ENCODE measurements at places on chromosomes 16 and 17.

- no peak for DNase-seq
These were observed 23.9 kb downstream of the C17orf75 start for GRCh38 chr17:32318071-32318470.

DNA sequence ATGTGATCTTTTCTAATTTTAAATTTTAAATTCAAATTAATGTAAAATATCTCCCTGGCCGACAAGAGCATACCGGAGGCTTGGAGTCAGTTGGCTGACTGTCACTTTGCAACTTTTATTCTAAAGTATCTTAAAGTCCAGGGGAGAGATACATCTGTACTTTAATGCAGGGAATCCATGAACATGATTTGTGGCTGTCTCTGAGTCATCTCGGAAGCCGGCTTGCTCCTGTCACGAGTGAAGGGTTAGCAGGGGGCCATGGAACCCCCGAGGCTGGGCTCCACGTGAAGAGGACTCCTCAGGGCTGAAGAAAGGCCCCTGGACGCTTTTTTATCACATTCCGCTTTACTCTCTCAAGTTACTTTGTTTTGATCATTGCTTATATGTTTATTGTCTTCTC is 13.3 kb downstream of the TVP23A start:
- DNase-seq: no peak

DNA sequence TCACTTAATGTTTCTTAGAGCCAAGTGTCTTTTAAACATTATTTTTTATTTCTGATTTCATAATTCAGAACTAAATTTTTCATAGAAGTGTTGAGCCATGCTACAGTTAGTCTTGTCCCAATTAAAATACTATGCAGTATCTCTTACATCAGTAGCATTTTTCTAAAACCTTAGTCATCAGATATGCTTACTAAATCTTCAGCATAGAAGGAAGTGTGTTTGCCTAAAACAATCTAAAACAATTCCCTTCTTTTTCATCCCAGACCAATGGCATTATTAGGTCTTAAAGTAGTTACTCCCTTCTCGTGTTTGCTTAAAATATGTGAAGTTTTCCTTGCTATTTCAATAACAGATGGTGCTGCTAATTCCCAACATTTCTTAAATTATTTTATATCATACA is 13.6 kb upstream of the BCAS3 start:
- DNase-seq: no peak

- DNase-seq: no peak
These were observed 39.2 kb downstream of the ITGAM start for GRCh38 chr16:31298958-31299357.

DNA sequence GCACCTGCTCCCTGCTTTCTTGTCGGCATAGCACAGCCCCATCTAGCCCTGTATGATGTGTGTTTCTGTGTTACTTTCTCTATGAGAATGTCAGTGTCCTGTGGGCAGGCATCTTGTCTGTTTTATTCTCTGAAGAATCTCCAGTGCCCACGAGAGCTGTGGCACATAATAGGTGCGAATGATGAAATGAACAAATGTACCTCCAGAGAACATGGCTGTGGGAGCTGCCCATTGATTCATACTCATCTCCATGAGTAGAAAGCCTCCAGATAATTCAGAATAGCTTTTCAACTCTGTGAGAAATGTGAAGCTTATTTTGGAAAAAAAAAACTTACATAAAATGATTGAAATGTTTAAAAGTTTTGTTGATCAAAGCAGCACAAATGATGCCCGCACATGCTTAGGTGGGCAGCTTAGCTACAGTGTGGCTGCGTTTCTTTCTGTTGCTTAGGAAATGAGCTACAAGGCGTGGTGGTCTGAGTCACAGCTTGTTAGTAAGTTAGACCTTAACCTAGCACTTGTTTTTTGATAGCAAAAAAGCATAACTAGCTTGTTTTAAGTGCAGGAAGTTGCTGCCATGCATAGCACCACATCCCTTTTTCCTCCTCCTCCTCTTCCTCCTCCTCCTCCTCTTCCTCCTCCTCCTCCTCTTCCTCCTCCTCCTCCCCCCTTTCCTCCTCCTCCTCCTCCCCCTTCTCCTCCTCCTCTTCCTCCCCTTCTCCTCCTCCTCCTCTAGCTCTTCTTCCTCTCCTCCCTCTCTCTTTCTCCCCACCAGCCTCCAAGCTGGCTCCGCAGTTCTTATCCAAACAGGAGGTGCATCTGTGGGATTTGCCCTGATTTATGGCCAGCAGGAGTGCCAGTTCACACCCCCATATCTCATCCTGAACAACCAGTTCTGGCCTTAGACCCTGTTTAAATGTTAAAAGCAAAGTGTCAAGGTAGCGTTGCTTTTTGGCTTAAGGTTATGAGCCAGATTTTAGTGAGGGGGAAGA is 221.5 kb downstream of the IRF8 start:
- DNase-seq: no peak

DNA sequence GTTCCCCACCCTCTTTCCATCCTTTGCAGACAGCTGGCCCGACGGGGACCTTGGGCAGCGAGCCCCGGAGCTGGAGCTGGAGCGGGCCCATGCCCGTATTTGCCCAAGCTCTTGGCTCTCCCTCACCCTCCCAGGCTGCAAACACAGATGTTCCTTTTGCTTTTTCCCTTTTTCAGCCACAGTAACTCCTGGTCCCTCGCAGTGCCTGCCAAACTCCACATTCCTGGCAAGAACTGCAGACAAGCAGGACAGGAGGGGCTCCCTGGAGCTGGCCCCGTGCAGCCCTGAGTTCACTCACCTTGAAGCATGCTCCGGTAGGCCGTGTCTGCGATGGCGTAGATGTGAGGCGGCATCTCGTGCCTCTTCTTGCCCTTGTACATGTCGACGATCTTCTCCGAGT is 33.9 kb downstream of the MYH11 start:
- DNase-seq: no peak

DNA sequence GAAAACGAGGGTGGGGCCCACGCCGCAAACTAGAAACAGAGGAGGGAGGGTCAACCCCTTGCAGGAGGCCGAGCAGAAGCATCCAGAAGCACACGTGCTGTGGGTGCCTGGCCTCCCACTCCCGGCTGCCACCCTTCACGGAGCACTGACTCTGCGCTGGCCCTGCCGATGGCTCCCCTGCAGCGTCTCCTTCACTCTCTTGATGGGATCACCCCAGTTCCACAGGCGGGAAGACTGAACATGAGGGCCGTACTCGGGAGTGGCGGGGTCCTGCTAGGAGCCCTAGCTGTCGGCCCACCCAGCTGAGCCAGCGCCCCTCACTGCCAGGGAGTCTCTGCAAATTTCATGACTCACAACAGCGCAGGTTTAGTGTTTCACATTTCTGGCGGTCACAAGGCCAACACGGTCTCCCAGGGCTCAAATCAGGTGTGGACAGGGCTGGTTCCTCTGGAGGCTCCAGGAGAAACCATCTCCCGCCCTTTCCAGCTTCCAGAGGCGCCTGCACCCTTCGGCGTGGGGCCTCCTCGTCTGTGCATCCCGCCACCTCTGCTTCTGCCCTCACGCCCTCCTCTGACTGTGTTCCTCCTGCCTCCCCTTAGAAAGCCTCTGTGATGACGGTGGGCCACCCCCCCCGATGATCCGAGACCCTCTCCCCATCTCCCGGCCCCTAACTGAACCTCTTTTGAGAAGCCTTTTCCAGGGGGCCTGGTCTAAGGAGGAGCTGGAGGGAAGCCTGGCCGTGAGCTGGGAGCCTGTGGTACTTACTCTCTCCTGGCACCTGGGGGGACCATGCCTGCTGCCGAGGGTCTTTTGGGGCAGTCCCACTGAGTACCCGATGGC is 2.0 kb downstream of the PTX4 start:
- DNase-seq: no peak

DNA sequence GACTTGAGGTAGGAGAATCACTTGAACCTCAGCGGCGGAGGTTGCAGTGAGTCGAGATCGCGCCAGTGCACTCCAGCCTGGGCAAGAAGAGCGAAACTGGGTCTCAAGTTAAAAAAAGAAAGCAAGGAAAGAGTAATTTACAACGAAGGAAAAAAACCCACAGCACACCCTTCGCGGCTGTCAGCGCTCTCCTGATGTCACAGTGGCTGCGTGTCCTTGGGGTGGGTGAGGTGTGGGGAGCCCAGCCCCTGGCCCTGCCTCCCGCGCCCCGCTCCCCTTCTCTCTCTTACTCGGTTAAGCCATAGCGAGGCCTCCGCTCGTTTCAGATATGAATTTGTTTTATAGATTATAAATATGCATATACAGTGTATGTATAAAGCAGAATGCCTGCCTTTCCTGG is 740 bp upstream of the JPT2 start:
- DNase-seq: no peak

DNA sequence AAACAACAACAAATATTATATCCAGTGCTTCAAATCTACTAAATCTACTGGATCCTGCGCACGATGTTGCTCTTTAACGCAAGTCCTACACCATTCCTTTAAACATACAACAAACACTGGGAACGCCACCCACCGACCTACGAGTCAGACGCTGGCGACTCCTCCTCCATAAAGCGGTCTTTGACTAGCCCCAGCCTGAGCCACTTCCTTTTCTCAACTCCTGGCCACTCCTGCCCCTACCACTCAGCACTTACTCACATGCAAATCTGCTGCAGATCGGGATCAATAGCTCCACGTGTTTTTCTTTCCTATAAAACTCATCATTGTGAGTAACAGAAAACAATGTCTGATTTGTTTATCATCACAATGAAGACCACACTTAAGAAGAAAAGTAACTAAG is 32.8 kb upstream of the MNT start:
- no peak for DNase-seq

- peak; percentile 56 for DNase-seq
These were observed 34.0 kb downstream of the ADGRG5 start for GRCh38 chr16:57576429-57576870.

GRCh38 chr16:73028721-73029361 is 19.1 kb downstream of the ZFHX3 start:
- no peak for DNase-seq

GRCh38 chr17:55484575-55484974 is 26.7 kb downstream of the SMIM36 start:
- no peak for DNase-seq

Data from stimulated activated CD4-positive, alpha-beta T cell treated with anti-CD3 and anti-CD28 coated beads, Interleukin-1b, Interleukin-23, amount 100 ng/mL, for 1 hour (primary cell).